ENCODE measurements at places on chromosomes 6 and 20. TPM values are rescaled to one million over a fixed set of nuclear protein-coding genes. Genes with fewer than 3 reads are reported as not detected.
A peak's percentile ranks its signal among the peaks of the same experiment; 100 is the strongest.

- no peak for ATAC-seq
These were observed 526.8 kb downstream of the CD109 start for GRCh38 chr6:74222768-74223333.

Gene FAM217A
- total RNA-seq: not detected

Gene RIMS4
- total RNA-seq: 4.6 TPM

GRCh38 chr6:135258970-135259369 is 77.9 kb downstream of the MYB start:
- ATAC-seq: no peak

Gene POPDC3
- not detected for total RNA-seq

DNA sequence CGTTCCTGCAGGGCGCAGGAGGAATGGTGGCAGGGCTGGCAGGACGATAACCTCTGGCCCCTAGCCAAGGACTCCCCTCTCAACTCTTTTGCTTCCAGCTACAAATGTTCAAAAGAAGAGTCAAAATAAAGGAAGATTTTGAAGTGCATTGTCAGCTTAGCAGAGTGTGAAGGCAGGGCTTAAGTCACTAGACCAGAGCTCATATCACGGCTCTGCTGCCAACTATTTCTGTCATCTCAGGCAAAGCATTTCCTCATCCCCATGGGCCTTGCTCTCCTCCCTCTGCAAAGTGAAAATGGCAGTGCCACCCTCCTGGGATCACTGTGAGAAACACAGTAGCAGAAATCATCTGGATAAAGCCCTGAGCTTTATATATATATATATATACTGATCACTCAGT is 36.7 kb downstream of the CFAP61 start:
- no peak for ATAC-seq

DNA sequence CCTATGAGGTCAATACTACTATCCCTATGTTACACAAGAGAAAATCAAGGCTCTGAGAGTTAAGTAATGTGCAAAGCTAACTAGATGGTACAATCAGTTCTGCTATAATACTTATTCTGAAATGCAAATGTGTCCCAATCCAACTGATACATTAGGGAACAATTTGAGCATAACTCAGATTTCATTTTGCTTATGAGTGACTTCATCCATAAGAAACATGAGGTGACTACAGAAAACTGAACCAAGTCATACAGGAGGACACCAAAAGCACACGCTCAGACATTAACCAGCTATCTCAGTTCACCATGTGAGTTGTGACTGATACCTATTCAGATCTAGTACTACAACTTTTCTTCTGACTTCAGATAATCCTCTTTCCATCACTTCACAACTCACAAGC is 179.9 kb upstream of the RUNX2 start:
- ATAC-seq: no peak

Gene FLRT3
- total RNA-seq: 0.96 TPM

Gene RREB1
- 33.6 TPM for total RNA-seq

GRCh38 chr20:51446230-51446629 is 96.3 kb downstream of the NFATC2 start:
- no peak for ATAC-seq

DNA sequence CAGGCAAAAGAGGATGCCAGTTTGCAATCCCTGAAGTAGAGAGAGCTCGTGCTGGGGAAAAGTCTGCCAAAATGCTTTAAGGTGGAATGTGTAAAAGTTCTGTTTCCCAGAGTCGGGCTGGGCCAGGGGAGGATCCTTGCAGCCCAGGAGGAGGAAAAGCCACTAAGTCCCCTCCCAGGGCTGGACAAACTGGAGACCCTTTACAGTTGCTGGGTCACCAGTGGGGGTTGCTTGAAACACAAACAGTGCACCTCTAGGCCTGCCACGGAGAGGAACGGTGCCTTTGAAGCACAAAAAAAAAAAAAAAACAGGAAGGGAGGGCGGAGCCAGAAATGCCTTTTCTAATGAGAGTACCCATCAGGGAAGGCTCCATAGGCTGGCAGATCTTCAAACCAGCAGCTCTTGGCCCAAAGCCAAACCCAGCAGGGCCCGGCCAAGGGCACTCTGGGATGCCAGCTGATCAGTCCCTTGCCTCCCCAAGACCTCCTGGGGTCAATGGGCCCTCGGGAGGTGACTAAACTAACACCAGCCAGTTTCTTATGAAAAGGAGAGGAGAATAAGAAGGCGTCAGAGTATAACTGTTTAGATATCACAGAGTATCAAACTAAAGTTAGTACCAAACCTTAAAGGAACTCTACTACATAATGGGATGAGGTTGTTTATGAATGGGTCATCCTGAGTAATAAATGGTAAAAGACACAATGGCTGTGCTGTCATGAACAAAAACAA is 23.7 kb downstream of the HLA-A start:
- peak; percentile 78 for ATAC-seq

- no peak for ATAC-seq
These were observed 498.7 kb downstream of the PREX1 start for GRCh38 chr20:48329031-48329615.

DNA sequence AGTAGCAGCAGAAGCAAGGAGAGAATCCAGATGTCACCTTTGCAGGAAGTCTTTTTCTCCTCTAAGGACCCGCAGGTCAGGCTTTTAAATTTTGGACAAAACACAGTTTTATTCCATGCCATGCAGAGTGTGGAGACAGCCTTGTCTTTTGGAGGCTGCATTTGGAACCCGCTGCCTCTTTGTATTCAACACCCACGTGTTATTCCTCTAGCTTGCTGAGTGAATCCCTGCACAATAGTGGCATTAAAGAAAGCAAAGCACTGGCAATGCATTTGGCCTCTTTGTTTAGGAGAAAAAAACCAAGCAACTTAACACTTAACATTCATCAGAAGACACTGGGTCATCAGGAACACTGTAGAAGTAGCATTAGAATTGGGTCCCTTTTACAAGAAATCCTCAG is 43.5 kb downstream of the TFAP2B start:
- ATAC-seq: no peak

GRCh38 chr6:164756142-164756541 is 553.3 kb downstream of the C6orf118 start:
- no peak for ATAC-seq

DNA sequence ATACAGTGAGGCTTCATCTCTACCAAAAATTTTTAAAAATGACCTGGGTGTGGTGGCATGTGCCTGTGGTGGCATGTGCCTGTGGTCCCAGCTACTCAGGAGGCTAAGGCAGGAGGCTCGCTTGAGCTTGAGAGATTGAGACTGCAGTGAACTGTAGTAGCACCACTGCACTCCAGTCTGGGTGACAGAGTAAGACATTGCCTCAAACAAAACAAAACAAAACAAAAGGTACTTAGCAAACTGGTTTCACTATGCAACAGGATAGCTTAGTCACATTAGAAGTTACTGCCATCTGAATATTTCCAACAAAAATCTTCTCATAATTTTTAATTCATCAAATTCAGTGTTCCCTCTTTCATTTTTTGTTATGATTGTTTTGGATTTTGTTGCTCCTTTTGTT is 137.9 kb downstream of the QRSL1 start:
- ATAC-seq: no peak

Gene FAM83C
- total RNA-seq: not detected

GRCh38 chr6:34159844-34160243 is 14.0 kb upstream of the GRM4 start:
- no peak for ATAC-seq

- no peak for ATAC-seq
These were observed 55.6 kb downstream of the EZR start for GRCh38 chr6:158763434-158764182.

Gene NR2E1
- not detected for total RNA-seq

Gene CCN2
- total RNA-seq: 122 TPM

GRCh38 chr6:63272397-63272796 is 47.4 kb downstream of the LGSN start:
- ATAC-seq: no peak

- no peak for ATAC-seq
These were observed 136.8 kb downstream of the OLIG3 start for GRCh38 chr6:137357263-137357947.

DNA sequence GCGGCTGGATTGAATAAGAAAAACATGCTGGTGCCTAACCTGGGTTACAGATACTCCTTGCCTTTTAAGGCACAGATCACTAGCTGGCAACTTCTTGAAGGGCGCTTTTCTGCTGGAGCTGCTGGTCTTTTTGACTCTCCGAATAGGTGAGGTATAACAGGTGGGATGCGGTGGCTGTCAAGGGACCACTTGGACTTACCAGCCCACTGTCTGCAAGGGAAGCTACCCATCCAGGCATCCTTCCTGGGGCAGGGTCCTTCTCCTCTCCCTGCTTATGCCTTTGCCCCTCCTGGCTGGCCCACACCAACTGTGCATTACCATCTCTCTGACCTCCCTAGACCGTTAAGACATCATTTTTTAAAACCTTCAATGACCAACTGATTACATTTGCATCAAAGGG is 57.4 kb downstream of the NPEPL1 start:
- ATAC-seq: no peak

Gene CCN5
- total RNA-seq: 359 TPM

DNA sequence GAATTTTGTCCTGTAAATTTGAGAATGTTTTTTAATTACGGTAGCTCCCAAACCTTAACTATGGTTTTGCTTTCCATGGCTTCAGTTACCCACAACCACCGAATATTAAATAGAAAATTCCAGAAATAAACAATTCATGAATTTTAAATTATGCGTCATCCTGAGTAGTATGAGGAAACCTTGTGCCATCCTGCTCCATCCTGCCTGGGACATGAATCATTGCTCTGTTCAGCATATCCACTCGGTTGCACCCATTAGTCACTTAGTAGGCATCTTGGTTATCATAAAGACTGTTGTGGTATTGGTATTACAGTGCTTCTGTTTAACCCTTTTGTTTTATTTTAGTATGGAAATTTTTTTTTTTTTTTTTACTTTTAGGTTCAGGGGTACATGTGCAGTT is 39.7 kb downstream of the KCNS1 start:
- no peak for ATAC-seq

DNA sequence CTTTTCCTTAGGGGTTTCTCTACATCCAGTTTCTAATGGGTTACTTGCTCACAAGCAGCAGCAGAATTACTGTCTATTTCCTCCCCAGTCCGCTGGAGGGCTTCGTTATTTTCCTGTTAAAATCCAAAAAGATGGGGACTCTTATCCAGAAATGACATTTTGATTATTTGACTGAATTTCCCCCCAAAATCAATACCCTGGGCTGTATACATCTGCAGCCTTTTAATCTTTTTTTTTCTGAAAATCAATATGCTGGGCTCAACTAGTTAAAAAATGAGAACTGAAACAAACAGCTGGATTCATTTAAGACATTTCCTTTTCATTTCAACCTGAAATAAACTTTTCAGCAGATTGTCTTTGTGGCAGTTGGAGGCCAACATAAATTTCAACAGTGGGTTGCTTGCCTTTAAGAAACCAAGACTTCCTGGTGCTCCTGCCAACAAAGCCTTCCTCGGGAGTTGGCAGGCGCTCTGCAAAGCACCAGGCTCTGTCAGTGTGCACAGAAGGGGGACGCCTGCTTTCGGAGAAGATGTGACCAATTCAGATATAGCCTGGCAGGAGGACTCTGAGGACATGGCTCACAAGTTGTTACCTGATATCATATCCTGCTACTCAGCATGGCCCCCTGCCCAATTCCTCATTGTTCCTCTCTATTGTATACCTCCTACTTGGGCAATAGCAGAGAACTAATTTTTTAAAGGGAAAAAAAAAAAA is 204.7 kb upstream of the ARG1 start:
- ATAC-seq: peak; percentile 46

DNA sequence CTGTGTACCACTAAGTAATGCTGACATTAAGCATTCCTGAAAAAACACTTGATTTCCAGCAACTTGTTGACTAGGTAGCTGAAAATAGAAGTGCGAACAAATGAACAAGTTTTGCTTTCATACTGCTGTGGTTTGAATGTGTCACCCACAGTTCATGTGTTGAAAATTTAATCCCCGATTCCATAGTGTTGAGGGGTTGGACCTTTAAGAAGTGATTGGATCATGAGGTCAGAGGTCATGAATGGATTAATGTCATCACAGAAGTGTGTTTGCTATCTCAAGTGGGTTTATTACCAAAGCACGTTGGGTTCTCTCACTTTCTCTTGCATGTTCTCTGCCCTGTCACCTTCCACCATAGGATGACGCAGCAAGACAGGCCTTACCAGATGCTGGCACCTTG is 568.5 kb downstream of the UTRN start:
- ATAC-seq: no peak

Gene FKBP1A
- 89.4 TPM for total RNA-seq

Gene CDSN
- not detected for total RNA-seq
